ENCODE measurements at places on chromosomes 4 and X. TPM values are rescaled to one million over a fixed set of nuclear protein-coding genes. Genes with fewer than 3 reads are reported as not detected.

The GPC3 gene
- 63.2 TPM for total RNA-seq

The TEX11 gene
- total RNA-seq: not detected

The QDPR gene
- total RNA-seq: 48.4 TPM

The DMP1 gene
- total RNA-seq: not detected

The XAGE2 gene
- 4.2 TPM for total RNA-seq

The F11 gene
- 5.6 TPM for total RNA-seq

The NOX1 gene
- not detected for total RNA-seq

The SCML1 gene
- 8.9 TPM for total RNA-seq

The REST gene
- 18.3 TPM for total RNA-seq

The MAP9 gene
- 7.1 TPM for total RNA-seq

The FGF13 gene
- 0.22 TPM for total RNA-seq

The RNF113A gene
- 12.1 TPM for total RNA-seq

The ADAMTS3 gene
- total RNA-seq: 3.2 TPM

The RBM46 gene
- not detected for total RNA-seq

The PPAT gene
- total RNA-seq: 6.3 TPM

The KIF4A gene
- total RNA-seq: 1.1 TPM

The F8A2 gene
- total RNA-seq: not detected

The VCX3A gene
- total RNA-seq: not detected

The VCX gene
- not detected for total RNA-seq

The RHOXF1 gene
- total RNA-seq: not detected

The APBB2 gene
- 100 TPM for total RNA-seq

The MTHFD2L gene
- 4.9 TPM for total RNA-seq

The OSTC gene
- total RNA-seq: 77.2 TPM

The H2AZ1 gene
- total RNA-seq: 104 TPM

The GPAT3 gene
- total RNA-seq: 9.9 TPM

The NSG1 gene
- total RNA-seq: 3.8 TPM

The AWAT2 gene
- not detected for total RNA-seq

The ENPEP gene
- 5.9 TPM for total RNA-seq

The RAP1GDS1 gene
- 34.8 TPM for total RNA-seq

The CT55 gene
- total RNA-seq: not detected

The GATA1 gene
- total RNA-seq: 1.6 TPM

The FGA gene
- total RNA-seq: 2.9 TPM

The AMER1 gene
- total RNA-seq: 4.2 TPM

The MFSD8 gene
- 23.8 TPM for total RNA-seq

The BEX5 gene
- 7.1 TPM for total RNA-seq

Data from upper lobe of left lung (tissue), 6 donors.